Vein endothelial cell (primary cell): ENCODE measurements at places on chromosomes 12 and 14. TPM values are rescaled to one million over a fixed set of nuclear protein-coding genes. Genes with fewer than 3 reads are reported as not detected.

Gene SMIM10L1
- total RNA-seq, result 7.2 and 8.2 TPM in 2 replicates

Gene VWF
- total RNA-seq, result 1,356 and 2,070 TPM in 2 replicates

Gene MYF5
- not detected in 2 replicates for total RNA-seq

Gene GNB3
- 2.6 and 2.9 TPM in 2 replicates for total RNA-seq

Gene HHIPL1
- total RNA-seq, result 2.9 and 3.3 TPM in 2 replicates

Gene COL2A1
- under 0.01 TPM in 2 replicates for total RNA-seq

Gene SSTR1
- total RNA-seq, result 0.29 and 0.33 TPM in 2 replicates
